EL (cell line): ENCODE measurements at places on chromosomes 7 and 10.

DNA sequence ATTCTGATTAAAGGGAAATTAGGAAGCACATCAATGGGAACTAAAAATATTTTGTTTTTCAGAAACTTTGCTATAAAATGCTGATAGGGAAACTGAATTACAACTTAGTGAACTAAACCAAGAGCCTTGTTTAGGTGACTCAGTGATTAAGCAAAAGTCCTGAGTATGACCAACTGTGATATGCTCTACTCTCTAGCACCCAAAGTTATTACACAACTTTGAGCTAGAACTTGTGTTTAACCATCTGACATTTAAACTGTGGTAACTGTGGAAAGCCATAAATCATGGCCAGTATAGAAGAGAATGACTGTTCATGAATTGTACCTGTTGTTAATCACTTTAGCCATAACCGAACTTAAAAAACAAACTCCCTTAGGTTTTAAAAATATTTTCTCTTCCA, 127.4 kb downstream of the ZNF365 start:
- DNase-seq: peak; percentile 5

- DNase-seq: no peak
Observed at GRCh38 chr7:41255716-41256115, 447.2 kb downstream of the INHBA start.

DNA sequence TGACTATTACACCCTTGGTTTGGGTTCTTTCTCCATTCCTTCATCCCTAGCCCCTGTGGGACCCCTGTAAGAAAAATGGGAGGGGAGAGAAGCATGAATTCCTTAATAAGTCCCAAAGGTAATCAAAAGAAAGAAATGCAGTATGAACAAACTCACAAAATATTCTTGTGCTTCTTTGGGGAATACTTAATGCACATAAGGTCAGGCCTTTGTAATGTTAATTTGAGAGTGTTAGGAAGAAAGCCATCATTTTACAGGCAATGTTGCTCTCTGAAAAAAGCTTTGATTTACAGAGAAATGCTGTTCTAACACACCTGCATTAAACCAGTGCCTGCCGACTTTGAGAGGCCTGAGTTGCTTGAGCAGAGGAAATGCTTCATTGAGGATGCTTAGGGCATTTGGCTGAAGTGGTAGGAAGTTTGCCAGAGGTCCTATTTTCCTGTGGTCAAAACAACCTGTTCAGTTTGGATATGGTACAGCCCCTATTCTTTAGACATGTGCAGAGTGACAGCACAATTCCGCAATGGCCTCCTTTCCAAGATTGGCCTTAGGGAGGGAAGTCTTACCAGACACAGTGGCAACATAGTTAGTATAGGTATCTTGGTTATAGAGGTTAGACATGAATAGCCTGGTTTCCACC, 643.4 kb downstream of the AUTS2 start:
- DNase-seq: no peak

DNA sequence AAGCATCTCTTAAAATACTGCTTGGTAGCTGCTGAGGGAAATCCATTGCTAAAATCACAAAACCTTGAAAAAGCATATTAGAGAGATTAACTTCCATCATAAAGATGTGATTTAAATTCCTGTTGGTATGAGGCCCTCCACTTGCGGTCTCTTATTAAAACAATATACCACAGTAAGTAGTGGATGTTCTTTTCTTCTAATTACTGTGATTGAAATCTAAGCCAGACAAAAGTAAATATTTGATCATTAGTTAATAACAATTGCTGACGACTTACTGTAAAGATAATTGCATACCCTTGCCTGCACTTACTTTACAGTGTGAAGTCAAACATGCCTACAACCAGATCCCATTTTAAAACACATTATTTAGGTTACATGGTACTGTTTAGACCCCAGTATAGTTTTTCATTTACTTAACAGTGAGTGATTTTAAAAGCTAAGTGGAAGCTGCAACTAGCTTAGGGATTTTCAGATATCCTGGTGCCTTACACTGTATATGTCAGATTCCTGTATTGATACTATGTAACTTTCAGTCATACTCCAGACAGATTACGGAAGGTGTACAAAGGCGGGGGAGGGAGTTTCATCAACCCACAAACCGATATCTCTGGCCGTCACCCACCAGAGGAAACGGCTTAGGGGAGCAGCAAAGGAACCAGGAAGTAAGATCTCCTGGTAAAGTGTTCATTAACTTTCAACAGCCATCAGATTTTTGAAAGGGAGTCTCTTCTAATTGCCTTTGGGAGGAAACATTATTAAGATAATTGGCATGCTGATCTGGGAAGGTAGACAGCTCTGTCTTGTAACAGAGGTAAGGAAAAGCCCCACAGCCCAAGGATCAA, 986 bp downstream of the NRP1 start:
- DNase-seq: peak; percentile 49

DNA sequence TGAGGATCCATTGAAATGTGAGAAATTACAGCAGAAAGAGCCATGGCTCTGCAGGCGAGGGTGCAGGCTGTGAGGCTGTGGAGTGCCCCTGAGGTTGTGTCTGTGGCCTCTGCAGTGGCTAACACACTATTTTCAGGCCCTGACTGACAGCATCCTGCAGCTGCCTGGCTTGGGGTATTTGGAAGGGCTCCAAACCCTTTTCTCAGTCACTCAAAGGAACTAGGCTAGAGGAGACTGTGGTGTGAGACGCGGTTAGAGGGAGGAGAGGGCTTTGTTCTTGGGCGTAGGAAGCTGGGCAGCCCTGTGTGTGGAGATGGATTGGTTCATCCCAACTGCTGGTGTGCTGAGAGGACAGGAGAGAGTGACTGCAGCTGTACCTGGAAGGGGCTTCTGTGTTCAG, 134.9 kb downstream of the RAMP3 start:
- no peak for DNase-seq

- no peak for DNase-seq
Observed at GRCh38 chr10:5895804-5896203, 5.8 kb downstream of the FBH1 start.

GRCh38 chr10:124351481-124352220, 67.1 kb downstream of the OAT start:
- DNase-seq: no peak

GRCh38 chr10:128160297-128160711, 34.1 kb upstream of the MKI67 start:
- DNase-seq: no peak

- no peak for DNase-seq
Observed at GRCh38 chr7:107206136-107206535, 37.3 kb downstream of the HBP1 start.

DNA sequence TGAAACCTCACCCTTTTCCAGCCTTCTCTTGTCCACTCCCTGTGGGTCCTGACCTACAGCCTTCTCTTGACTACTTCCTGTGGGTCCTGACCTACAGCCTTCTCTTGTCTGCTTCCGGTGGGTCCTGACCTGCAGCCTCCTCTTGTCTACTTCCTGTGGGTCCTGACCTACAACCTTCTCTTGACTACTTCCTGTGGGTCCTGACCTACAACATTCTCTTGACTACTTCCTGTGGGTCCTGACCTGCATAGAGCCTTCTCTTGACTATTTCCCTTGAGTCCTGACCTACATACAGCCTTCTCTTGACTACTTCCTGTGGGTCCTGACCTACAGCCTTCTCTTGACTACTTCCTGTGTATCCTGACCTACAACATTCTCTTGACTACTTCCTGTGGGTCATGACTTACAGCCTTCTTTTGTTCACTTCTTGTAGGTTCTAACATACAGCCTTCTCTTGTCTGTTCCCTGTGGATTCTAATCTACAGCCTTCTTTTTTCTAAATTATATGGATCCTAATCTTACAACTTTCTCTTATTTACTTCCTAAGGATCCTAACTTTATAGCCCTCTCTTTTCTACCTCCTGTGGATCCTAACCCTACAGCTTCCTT, 36.5 kb downstream of the C10orf71 start:
- DNase-seq: no peak

GRCh38 chr7:138843632-138844580, 45.9 kb upstream of the ATP6V0A4 start:
- no peak for DNase-seq

DNA sequence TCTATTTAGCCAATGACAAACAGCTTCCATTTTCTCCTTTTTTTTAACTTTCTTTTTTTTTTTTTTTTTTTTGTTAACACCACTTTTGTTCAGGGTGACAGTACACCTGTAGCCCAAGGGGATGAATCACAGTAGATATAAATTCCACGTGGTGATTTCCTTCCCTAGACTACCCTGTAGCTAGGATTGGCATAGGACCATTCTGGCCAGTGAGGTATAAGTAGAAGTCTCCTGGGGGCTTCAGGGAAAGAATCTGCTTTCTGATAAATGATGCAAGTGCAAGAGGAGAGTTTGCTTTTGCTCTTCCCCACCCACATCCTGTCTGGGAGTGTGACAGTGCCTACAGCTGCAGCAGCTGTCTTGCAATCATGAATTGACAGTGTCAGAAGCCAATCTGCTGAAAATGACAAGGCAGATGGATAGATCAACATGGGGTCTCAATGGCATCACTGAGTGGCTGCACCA, 63.2 kb upstream of the TOMM7 start:
- no peak for DNase-seq

- no peak for DNase-seq
Observed at GRCh38 chr7:14858410-14858809, 44.1 kb downstream of the DGKB start.

- DNase-seq: peak; percentile 15
Observed at GRCh38 chr7:79199961-79200360, 253.5 kb downstream of the MAGI2 start.

- no peak for DNase-seq
Observed at GRCh38 chr10:82266438-82266837, 391.4 kb downstream of the NRG3 start.

- peak; percentile 28 for DNase-seq
Observed at GRCh38 chr10:33410096-33410859, 75.8 kb upstream of the NRP1 start.

DNA sequence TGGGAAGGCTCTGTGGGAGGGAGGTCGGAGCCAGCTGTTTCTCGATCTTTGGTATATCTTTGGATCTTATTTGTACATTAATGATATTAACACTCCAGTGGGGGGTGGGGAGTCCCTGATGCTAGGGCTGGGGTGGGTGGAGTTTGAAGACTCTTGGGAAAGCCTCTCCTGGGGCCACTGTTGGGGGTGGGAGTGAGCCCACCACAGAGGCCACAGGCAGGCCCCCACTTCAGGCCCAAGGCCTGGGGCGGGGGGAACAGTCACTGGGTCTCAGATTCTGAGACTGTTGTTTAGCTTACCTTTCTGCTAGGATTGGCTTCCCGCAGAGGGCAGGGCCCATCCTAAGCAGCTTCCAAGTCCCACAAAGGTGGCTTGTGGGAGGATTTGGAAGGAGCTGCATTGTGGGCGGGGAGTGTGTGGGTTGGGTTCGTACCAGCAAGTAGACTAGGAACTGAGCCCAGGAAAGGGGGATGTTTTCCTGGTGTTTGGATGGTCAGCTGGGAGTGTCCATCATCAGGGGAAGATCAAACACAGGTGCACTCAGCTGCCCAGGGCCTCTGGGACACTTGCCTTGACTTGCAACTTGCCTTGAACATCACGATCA, 11.9 kb downstream of the YKT6 start:
- no peak for DNase-seq

DNA sequence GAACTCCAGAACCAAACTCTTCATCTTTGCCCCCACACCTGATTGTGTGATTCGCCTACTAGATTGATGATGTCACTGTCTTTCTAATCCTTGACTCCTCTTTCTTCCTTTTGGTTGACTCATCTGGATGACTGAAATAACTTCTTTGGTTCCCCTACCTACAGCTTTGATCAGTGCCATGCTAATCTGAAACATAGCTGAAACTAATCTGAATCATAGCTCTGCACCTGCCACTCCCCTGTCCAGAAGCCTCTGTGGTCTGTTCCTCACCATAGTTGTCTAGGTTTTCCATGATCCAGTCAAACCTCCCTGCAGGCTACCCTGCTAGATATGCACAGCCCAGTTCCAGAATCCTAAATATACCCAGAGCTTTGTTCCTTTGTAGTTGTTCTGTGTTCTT, 51.9 kb downstream of the ZNF365 start:
- peak; percentile 44 for DNase-seq

- DNase-seq: no peak
Observed at GRCh38 chr7:95446618-95447017, 11.8 kb upstream of the PON2 start.

GRCh38 chr10:129459762-129460539, 7.1 kb upstream of the MGMT start:
- DNase-seq: no peak

DNA sequence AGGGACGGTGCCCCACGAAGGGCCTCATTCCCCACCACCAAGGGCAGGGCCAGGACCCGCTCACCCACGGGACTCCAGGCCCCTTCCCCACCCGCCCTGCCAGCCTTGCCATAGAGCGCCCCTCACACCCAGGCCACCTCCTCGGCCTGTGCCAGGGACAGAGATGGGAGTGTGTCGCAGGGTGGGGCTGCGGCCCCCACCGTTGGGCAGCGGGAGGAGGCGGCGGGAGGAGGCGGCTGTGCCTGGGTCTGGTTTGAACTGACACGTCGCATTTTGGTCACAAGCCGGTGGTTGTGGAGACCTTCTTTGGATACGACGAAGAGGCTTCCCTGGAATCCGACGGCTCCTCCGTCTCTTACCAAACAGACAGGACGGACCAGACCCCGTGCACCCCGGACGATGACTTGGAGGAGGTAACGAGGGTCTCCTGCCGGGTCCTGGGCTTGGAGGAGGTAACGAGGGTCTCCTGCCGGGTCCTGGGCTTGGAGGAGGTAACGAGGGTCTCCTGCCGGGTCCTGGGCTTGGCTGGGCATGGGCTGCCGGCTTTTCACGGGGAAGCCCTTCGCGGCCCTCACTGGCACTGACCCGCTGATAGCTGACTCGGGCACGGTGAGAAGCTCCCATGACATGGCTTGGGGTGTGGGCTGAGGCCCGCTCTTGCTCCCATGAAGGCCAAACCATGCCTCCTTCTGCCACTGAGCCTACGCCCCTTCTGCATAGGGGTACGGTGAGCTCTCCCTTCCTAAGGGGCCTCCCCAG, 46.4 kb upstream of the DPYSL4 start:
- no peak for DNase-seq

- DNase-seq: peak; percentile 60
Observed at GRCh38 chr10:30581779-30582380, 47.7 kb downstream of the LYZL2 start.

DNA sequence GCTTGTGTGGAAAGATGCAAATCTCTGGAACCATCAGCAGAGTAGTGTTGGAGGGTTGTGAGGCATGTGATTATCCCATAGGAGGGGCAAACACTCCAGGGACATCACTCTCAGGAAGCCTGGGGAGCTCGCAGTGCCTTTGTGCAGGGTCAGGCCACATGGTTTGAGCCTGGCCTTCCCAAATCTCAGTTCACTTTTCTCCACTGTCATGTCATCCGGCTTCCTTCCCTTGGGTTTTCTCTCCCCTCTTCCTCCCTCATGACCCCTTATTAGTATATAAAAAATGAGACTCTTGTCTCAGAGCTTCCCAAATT, 20.4 kb downstream of the TSPAN14 start:
- no peak for DNase-seq
